Central memory CD8-positive, alpha-beta T cell (primary cell): ENCODE measurements at places on chromosomes 6 and 20.

DNA sequence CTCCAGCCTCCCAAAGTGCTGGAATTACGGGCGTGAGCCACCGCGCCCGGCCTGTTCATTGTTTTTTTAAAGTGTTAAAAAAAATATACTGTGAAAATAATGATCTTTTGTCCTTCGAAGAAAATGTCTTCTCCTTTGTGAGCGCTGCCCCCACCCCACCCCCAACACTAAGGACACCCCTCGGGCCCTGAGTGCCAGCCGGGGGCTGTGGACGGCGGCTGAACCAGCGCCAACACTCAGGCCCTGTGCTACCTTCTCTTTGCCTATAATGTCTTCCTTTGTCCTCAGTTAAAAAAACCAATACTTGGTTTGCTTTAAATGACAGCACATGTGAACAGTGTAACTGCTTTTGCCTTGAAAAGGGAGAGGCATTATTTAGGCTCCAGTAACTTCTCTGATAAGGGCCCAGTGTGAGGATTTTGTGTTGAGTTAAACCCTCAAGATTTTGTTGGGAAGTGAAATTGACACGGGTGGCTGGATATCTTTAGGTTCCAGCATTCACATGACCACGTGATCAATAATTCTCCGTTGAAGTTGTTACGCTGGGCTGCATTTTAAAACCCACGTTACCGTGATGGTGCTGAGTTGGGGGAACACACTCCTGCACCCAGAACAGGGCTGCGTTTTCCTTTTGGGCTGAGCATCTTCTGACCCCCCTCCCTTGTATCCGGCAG lies 9.5 kb upstream of the ADRM1 start:
- no peak for DNase-seq
- H3K27me3 ChIP-seq, result no peaks in the 10 kb centered on the region
- H3K4me3 ChIP-seq, result no peak overlapping the region
- H3K36me3 ChIP-seq, result peaks cover 17% of the 10 kb centered on the region
- no peak overlapping the region for H3K27ac ChIP-seq

GRCh38 chr20:60467771-60468170 lies 509.5 kb downstream of the CDH26 start:
- H3K27me3 ChIP-seq, result peaks cover 10% of the 10 kb centered on the region
- H3K36me3 ChIP-seq, result no peaks in the 10 kb centered on the region
- no peaks in the 10 kb centered on the region for H3K4me1 ChIP-seq
- no peak overlapping the region for H3K27ac ChIP-seq
- no peak overlapping the region for H3K4me3 ChIP-seq

GRCh38 chr6:156816505-156816904 lies 39.3 kb downstream of the ARID1B start:
- peak overlapping the region; percentile 42 for H3K4me3 ChIP-seq
- H3K27ac ChIP-seq, result no peak overlapping the region
- DNase-seq, result no peak

GRCh38 chr20:8209061-8209460 lies 77.0 kb downstream of the PLCB1 start:
- peaks cover 36% of the 10 kb centered on the region for H3K4me1 ChIP-seq
- H3K4me3 ChIP-seq, result no peak overlapping the region

DNA sequence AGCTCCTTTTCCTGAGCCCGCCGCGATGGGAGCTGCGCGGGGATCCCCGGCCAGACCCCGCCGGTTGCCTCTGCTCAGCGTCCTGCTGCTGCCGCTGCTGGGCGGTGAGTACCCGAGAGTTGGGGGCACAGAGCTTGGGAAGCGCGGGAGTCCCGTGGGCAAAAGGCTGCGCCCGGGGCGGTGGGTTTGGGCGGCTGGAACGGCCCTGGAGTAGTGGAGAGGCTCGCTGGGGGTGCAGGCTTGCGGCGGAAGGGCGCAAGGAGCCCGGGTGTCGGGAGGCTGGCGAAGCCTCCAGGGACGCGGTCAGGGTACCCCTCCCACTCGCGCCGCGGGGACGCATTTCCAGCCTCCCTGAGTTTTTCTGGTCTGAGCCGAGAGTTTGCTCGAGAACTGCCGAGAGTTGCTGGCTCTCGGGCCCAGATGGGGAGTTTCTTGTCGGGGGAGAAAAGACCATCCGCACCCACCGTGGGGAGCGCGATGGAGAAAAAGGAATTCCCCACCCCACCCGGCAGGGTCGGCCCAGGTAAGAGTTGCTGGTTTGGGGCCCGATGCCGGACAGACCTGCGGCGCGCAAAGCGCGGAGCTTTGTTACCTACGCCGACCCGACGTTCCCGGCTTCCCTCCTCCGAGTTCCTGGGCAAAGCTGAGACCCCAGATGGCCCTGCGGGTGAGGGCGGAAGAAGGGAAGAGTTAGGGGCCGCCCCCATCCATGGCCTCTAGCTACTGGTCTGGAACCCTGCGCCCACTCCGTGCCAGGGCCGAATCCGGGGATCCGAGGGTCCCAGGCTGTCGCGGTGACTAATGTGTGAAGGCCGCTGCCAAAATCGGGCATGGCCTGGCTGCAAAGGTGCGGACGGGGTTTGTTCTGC lies 584 bp downstream of the PTK7 start:
- H3K27ac ChIP-seq, result no peak overlapping the region
- no peak for DNase-seq
- no peaks in the 10 kb centered on the region for H3K4me1 ChIP-seq
